Gastrocnemius medialis (tissue), 4 donors: ENCODE measurements at places on chromosomes 1 and 21. TPM values are rescaled to one million over a fixed set of nuclear protein-coding genes. Genes with fewer than 3 reads are reported as not detected.
A peak's percentile ranks its signal among the peaks of the same experiment; 100 is the strongest.

GRCh38 chr1:108644984-108645383 lies 15.9 kb downstream of the HENMT1 start:
- no peak overlapping the region for H3K27ac ChIP-seq
- H3K4me3 ChIP-seq = no peak overlapping the region
- H3K27me3 ChIP-seq = no peaks in the 10 kb centered on the region
- DNase-seq = no peak
- H3K4me1 ChIP-seq = no peaks in the 10 kb centered on the region

- no peaks in the 10 kb centered on the region for H3K27me3 ChIP-seq
- H3K36me3 ChIP-seq = no peaks in the 10 kb centered on the region
- H3K4me3 ChIP-seq = no peak overlapping the region
- peak overlapping the region; percentile 8 for H3K27ac ChIP-seq
- H3K4me1 ChIP-seq = peaks cover 25% of the 10 kb centered on the region
- DNase-seq = peak; percentile 67
These were observed 9.1 kb upstream of the MTFR1L start for GRCh38 chr1:25810341-25811299.

LCE1B gene
- not detected for total RNA-seq

CCDC17 gene
- 0.16 TPM for total RNA-seq
